NK-92 treated with Interleukin-12 subunit alpha and Interleukin-12 subunit beta, amount 100 ng/mL, for 24 hours (cell line): ENCODE measurements at places on chromosomes 13 and 19.

DNA sequence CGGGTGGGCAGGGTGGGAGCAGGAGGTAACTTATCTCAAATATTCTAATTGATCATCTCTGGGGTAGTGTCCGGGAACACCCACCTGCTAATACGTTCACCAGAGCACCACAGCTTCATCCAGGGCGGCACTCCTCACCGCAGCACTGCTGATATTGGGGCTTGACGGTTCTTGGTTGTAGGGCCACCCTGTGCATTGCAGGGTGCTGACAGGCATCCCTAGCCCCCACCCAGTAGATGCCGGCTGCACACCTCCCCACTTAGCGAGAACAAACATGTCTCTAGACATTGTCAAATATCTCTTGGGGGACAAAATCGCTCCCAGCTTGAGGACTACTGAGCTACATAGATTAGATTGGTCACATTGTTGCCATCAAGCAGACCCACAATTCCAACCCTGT is 73.9 kb upstream of the WASF3 start:
- DNase-seq, result no peak

DNA sequence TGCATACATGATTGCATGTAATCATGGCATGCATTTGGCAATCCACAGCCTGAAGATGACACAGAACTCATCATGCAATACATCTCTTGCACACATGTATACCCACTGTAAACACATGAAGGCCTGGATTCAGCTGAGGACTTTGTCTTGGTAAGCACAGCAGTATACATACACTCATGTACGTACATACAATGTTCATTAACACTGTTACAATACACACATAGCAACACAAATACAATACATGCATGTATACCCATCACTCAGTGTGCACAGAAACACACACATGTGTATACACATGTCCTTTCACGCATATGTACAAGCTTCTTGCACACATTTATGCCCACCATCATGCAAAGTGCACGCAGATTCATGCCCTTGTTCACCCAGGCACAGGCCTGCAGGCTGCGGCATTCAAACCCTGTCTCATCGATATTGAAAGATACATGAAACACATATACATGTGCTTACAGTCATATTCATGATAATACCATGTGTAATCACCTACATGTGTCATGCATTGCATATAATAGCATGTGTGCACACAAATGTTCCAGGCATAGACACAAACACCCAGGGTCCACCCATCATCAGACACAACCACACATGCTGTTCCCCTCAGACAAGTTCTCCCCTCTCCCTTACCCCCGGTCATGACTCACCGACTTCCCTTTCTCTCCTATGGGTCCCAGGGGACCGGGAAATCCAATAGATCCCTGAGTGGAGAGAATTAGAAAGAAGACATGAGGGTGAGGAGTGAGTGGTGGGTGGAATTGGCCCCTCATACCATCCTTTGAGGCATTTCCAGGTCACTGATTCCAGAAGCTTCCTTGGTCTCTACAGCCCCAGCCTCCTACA is 28.7 kb downstream of the COL5A3 start:
- DNase-seq, result no peak

DNA sequence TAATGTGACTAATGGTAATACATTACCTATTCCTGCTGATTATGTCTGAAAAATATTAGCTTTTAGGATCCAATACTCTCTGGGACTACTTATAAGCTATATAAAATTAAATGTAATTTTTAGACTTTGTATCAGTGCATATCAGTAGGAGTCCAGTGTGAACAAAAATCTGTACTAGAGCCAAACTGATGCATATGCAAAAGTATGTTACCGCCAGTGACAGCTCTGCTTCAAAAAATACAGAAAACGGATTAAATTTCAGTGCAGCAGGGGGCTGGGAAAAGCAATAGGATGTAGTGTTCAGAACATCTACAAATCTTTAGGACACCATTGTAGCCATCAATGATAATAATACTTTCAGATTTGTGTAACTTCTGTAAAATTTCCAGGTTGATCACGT is 385.5 kb downstream of the DACH1 start:
- DNase-seq, result no peak

GRCh38 chr19:31451686-31452330 is 102.6 kb upstream of the TSHZ3 start:
- no peak for DNase-seq

- no peak for DNase-seq
Observed at GRCh38 chr13:78867655-78868054, 208.7 kb upstream of the OBI1 start.

DNA sequence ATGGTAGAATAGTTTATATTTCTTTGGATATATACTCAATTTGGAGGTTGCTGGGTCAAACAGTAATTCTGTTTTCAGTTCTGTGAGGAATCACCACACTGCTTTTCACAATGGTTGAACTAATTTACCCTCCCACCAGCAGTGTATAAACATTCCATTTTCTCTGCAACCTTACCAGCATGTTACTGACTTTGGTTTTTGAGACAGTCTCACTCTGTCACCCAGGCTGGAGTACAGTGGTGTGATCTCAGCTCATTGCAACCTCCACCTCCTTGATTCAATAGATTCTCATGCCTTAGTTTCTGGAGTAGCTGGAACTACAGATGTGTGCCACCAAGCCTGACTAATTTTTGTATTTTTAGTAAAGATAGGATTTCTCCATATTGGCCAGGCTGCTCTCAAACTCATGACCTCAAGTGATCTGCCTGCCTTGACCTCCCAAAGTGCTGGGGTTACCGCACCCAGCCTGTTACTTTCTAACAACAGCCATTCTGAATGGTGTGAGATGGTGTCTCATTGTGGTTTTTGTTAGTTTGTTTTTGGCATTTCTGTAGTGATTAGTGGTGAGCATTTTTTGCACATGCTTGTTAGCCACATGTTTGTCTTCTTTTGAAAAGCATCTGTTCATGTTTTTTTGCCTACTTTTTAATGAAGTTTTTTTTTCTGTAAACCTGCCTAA is 12.5 kb downstream of the ZNF714 start:
- DNase-seq, result no peak

- DNase-seq, result no peak
Observed at GRCh38 chr19:13887018-13887436, 10.1 kb downstream of the NANOS3 start.

- no peak for DNase-seq
Observed at GRCh38 chr13:103067751-103068555, 1.7 kb upstream of the SLC10A2 start.

DNA sequence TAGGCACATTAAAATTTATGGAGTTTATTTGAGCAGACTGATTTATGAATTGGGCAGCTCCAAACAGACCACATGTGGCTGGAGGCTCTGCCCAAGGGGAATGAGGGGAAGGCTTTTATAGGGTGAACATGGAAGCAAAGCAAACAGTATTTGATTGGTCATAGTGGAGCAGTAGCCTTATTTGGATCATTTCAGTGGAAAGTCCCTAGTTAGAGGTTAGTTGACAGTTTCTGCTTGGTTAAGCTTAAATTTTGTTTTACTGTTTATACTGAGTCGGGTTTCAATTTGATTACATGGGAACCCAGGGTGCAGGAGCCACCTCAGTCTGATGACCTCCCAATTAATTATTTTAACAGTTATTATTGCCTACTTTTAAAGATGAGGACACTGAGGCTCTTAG is 140.5 kb downstream of the NDFIP2 start:
- no peak for DNase-seq

- no peak for DNase-seq
Observed at GRCh38 chr19:10004617-10005016, 5.7 kb downstream of the COL5A3 start.

DNA sequence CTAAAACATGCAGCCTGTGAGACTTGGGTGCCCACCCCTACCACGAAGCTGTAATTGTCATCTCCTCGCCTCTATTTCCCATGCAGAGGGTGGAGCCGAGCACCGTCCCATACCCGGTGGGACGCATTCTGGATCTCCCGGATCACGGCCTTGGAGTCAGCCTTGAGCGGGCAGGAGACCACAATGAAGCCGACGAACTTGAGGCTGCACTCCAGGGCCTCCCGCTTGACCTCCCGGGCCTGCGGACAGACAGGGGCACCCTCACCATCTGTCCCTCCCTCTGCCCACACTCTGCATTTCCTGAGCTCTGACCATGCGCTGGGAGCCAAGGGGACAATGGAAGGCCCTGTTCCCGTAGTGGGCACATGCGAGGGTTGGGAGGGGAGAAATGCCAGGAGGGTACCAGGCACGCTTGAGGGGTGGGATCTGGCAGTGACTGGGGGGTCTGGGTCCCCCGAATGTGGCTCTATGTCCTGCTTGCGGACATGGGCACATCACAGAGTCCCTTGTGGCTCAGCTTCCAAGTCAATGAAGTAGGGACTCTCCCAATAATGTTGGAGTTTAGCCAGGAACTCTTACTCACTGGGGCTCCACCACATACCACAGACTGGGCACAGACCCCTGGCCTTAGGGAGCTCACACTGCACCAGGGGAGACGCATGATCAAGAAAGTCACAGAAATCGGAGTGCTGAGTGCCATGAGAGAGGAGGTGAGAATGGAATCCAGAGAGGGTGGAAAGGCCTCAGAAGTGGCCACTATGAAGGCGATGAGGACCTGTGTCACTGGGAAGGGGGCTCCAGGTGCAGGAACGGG is 9.2 kb upstream of the GMIP start:
- no peak for DNase-seq

DNA sequence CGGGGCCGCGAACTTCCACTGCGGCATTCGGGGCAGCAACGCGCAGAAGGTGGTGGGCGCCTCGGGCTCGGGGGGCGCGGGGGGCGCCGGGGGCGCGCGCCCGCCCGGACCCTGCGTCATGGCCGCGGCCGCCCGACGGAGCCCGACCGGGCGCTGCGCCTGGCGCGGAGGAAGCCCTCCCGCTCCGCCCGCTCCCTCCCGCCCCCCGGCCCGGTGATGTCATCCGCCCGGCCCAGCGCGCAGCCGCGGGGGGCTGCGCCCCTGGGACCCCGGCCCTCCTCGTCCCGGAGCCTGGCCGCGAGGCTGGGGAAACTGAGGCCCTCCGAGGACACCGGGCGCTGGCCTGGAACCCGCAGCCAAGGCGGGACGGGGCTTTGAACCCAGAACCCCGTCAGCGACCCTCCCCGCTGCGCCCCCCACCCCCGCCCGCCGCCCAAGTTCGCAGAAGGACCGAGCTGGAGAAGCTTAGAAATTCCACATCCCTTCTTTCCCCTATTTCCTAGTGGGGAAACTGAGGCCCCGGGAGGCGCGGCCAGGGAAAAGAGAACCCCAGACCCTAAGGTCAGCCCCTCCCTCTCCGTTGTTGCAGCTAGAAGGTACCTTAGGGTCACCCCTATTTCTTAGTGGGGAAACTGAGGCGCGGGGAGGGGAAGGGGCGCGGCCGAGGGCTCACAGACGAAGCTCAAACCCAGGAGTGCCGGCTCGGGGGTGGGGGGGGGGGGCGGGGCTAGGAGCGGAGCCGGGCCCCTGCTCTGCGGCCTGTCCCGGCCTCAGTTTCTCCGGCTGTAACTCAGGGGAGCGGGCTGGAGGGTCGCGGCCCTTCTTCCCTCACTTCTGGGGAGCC is at the start of gene SHC2:
Gene SHC2, minus strand, starts transcription at position 157 of the 844 bp plus-strand sequence. Its CDS starts 37 bp downstream, at position 120.
- DNase-seq, result no peak

DNA sequence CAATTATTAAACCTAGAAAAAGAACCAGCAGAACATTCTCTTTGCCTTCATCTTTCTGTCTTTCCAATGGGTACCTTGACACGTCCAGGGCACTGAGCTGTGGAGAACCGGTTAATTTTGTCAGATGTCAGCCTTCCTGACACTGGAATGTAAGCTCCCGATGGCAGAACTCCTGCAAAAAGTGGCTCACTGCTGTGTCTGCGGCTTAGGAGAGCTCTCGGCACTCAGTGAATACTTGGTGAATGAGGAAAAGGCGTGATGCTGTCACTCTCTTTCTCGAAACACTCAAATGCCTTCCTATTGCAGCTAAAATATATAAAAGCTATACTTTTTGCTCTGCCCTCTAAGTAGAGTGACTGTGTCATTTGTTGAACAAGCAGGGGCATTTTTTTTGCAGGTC is 17.6 kb downstream of the CEBPA start:
- DNase-seq, result no peak

DNA sequence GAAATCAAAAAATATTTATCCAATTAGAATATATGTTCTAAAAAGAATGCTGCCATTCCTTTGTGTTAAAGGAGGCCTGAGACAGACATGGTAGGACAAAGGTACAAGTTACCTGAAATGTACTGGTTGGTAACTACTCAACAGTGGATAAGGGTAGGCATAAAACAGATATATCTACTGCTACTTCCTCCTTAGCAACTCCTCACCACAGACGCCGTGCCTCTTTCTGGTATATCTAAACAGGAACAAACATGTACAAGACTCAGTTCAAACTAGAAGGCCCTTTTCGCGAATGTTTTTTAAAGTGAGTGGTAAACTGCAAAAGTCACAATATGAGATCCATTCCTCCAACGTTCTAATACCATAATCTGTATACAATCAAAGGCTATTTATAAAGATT is 86.9 kb downstream of the TBC1D4 start:
- DNase-seq, result no peak

DNA sequence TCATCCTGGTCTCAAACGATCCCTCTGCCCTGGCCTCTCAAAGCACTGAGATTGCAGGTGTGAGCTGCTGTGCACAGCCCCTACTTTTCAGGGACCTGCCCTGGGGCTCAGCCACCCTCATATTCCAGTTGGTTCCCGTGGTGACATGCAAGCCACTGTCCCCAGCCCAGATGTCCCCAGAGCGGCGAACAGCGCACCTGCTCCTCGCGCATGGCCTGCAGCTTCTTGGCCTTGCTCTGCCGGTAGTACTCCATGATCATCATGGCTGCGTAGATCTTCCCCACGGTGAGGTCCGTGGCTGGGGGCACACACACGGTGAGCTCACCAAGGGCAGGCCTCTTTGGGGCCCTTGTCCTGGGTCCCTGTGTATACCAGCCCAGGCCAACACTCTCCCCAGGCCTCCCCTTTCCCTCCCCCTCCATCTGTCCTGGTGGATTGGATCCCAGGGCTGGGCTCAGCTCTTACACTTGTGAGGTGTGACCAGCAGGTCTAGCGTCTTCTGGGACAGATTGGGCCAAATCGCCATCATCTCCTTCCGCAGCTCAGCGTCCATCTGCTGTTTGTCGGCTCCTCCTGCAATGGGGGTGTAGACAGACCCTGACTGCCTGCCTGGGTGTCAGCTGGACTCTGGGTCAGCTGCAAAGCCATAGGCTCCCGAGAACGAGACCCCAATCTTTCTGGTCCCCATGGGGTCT is 64.0 kb downstream of the IER2 start:
- no peak for DNase-seq
